ENCODE measurements at places on chromosomes 3 and 15.

GRCh38 chr3:176787506-176787905 lies 409.8 kb downstream of the TBL1XR1 start:
- DNase-seq = no peak

- DNase-seq = no peak
These were observed 64.1 kb downstream of the CFAP44 start for GRCh38 chr3:113377158-113377557.

DNA sequence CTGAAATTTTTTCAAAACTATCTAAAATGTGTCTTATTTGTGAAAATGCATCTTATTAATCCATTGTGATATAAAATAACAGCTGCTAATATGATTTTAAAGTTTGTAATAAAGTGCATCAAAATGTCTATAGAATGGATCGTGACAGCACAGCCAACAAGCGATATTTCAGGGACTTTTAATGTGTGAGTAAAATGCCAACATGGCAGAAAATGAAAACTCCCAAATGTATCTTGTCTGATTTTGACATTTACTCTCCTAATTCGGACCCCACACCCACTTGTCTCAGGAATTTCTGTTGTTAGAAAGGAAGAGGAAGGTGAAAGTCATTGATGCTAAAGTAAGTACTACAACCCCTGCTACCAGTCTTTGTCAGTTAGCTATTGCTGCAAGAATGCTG lies 273.9 kb downstream of the SATB1 start:
- DNase-seq = no peak

- no peak for DNase-seq
These were observed 116.9 kb downstream of the B3GALNT1 start for GRCh38 chr3:160987982-160988964.

DNA sequence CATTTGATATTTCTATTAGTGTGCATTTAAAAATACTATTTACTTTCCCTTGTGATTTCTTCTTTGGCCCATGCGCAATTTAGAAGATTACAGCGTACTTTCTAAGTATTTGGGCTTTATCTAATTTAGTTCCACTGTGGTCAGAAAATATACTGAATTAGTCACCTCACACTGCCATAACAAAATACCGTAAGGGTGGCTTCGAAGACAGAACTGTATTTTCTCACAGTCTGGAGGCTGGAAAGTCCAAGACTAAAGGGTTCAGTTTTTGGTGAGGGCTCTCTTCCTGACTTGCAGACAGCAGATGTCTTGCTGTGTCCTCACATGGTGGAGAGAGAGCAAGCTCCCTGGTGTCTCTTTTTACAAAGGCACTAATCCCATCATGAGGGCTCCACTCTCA lies 286.2 kb downstream of the ADAMTSL3 start:
- DNase-seq = no peak

GRCh38 chr3:143848704-143849103 lies 436 bp upstream of the SLC9A9 start:
- no peak for DNase-seq

DNA sequence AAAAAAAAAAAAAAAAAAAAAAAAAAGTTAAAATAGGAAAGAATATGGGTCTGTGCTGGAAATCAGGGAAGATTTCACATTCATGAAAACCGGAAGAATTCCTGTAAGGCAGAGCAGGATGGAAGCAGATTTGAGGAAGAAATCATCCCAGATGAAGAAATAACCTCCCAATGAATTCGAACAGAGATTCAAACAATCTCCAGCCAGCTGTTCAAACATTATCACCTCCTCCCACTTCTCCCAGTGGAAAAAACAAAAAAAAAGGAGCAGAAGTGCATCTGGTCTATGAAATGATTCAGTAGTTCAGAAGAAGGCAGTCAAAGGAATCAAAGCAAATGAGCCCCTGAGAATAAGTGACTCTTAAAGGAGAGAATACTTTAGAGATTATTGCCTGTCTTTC lies 33.1 kb downstream of the CP start:
- no peak for DNase-seq

DNA sequence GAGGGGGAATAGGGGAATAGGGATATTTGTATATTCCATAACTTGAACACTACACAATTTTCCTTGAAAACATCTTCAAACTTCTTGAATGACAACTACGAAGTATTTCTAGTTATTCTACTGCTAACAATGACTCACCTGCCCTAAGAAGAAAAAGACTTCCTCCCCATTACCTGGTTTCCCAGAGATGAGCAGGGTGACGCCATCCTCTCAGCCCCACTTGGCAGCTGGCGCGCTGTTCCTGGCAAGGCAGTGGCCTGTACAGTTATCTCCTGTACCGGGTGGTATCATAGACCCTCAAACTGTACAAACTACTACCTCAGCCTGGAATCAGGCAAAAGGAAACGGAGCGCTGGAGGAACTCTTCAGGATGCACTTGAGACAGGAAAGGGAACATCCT lies 10.4 kb downstream of the WDR82 start:
- DNase-seq = no peak

DNA sequence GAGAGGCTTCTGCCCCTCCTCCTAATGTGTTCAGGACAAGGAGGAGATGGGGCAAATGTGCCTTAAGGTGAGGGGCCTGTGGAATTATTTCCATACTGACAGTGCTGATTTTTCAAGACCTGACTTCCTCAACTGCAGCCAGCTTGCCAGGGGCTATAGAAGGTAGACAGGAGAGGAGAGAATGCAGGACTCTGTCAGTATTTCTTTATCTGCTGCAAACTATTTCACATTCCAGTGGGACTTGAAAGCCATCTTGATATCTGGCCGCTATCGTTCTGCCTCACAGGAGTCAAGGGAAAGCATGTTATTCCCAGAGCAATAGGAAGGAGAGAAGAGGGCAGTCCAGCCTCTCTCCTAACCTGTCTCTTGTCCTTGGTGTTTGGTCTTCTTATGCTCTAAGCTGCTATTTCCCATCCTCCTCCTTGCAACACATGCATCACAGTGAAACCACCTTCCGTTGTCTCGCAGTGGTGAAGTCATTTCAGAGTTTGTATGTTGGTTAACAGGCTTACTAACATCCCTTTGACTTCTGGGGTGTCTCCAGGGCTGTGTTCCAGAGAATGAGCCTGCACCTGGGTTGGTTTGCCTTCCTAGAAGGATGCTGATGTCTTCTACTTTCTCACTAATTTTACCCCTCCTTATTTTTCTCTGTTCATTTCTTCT lies 95.1 kb upstream of the MRPS22 start:
- DNase-seq = no peak

DNA sequence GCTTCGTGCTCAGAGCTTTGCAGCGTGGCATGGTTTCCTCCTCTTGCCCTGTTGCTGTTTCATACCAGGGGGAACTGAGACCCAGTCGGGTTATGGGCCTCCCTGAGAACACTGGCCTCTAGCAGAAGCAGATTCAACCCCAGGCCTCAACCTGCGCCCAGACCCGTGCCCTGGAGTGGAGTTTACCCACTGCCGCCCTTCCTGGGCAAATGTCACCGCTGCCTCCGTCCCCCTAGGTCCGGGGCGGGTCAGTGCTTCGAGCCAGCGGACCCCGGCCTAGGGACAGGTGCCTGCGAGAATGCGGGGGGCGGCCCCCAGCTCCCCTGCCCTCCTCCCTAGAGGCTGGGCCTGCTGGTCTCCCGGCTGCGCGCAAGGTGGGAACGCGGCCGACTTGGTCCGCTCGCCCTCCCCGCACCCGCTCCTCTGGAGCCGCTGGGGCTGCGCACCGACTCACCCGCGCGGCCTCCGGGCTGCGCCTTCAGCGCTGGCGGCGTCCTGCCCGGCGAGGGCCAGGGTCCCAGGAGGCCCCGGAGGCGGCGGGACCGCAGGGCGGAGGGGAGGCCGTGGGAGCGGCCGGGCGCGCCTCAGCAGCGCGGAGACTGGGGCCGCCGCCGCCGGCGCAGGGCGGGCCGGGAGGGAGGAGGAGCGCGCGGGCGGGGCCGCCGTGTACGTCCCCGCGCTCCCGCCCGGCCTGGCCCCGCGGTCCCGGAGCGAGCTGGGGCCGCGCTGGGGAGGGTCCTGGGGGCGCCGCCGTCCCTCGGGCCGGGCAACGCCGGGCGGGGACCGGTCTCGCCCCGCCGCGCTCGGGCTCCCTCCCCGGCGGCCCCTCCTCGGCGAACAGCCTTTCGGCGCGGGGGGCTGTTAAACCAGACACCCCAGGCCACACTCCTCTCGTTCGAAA lies at the start of gene PIGZ:
Gene PIGZ, minus strand, starts transcription at position 601 of the 901 bp plus-strand sequence. CDS start 16,802 bp downstream, outside the sequence.
- DNase-seq = no peak

All from stimulated activated CD8-positive, alpha-beta memory T cell treated with anti-CD3 and anti-CD28 coated beads, Interleukin-15, amount 100 ng/mL, for 4 hours (primary cell).